B cell (primary cell): ENCODE measurements at places on chromosomes 13 and 19.

DNA sequence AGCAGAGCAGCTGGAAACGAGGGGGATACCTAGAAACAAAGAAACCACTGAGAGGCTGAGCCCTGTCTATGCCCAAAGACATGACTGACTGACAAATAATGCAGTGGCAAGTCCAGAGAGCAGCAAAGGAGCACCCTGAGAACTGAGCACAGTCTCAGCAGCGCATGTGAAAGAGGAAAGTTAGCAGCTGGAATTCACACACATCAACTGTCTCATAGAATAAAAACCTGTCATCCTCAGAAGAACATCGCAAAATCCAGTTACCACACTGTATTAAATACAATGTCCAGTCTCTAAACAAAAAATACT lies 24.1 kb upstream of the DLEU7 start:
- DNase-seq, result no peak

DNA sequence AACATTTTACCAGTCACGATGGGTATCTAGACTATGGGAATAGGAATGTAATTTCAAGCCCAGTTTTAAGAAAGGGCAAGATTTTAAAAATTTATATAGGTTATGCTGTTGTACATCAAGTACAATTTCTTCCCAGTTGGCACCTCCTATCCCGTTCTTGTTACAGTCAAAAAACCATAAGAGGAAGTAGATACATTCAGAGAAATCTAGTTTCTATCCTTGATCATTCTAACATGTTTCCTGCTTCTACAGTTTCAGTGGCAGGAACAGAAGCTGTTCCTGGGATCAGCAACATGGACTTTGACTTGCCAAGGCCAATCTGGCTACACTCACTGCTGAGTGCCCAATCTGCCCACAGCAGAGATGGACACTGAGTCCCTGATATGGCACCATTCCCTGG lies 14.7 kb upstream of the FPR3 start:
- no peak for DNase-seq

- DNase-seq, result no peak
These were observed 12.5 kb downstream of the PROSER1 start for GRCh38 chr13:39025433-39025839.

- no peak for DNase-seq
These were observed 32.4 kb downstream of the GPX4 start for GRCh38 chr19:1136201-1136600.

GRCh38 chr13:112769615-112770014 lies 79.8 kb downstream of the ATP11A start:
- no peak for DNase-seq

DNA sequence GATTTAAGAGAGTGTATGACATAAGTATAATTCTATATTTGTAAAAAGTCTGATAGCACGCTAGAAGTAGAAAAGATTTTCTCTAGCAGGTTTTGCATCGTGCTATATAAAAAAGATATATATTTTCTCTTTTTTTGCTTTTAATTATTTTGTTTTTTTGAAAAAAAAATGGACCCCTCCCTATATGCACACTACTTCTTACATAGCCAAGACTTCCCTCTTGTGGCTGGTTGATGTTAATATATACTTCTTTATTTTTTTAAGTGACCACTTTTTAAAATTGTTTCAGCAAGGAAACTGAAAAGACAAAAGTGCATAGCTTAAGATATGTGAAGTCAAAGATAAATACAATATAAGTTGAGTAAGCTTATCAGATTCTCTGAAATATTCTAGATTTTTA lies 1202.8 kb downstream of the DIAPH3 start:
- DNase-seq, result no peak

GRCh38 chr13:99987154-99988019 lies 5.8 kb downstream of the ZIC2 start:
- DNase-seq, result no peak

DNA sequence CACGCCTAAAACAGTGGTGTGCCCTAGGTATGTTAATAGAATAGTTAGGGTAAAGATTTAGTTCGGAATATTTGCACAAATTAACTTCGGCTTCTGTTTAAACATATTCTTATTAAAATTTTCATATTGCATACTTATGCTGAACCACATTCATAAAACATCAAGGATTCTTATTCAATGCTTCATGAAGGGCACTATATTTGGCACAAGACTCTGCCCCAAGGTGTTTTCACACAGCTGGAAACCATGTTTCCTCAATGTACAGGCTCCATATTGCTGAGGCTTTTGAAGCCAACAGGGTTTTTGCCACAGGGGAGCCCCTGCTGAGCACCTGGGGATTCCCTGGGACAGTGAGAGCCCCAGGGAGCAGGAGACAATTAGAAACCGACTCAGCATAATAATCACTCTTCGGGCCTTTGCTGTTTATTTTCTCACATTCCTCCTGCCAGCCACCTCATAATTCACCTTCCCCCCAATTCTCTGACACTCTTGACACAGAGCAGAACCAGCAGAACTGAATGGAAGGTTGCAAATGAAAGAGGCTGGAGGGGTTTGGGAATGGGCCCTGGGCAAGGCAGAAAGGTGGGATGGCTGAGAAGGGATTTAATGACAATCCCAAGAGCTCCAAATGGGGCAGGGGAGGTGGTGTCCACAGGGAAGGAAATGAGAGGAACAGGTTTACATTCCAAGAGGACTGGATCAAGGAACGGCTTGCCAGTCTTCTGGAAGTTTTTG lies 72.3 kb upstream of the POMP start:
- DNase-seq, result no peak

DNA sequence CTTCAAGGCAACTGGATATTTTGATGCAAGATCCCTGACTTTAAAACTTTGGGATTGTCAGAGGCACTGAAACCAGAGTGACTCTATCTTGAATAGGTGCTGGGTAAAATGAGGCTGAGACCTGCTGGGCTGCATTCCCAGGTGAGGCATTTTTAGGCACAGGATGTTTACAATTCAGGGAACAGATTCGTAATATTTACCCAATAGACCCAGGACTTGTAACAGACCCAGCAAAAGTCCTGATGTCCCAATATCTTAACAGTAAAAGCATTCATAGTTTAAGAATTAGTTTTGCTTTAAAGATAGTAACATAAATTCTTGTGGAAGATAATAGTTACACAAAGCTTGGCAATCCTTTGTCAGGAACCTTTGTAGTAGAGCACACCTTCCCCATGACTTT lies 166.2 kb downstream of the FGF14 start:
- no peak for DNase-seq

GRCh38 chr13:98103531-98103930 lies 39.4 kb upstream of the FARP1 start:
- DNase-seq, result no peak

DNA sequence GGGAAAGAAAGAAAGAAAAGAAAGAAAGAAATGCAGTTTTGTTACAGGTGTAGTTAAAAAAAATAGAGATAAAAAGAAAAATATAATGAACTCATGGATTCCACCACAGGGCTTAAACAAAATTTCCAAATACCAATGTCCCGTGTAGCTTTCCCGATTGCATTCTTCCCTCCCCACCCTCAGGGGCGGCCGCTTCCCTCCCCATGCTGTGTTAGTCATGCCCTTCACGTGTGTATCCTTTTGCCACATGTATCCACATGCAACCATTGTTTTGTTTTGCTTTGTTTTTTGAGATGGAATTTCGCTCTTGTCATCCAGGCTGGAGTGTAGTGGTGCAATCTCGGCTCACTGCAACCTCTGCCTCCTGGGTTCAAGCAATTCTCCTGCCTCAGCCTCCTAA lies 3.6 kb upstream of the KMT5C start:
- no peak for DNase-seq

DNA sequence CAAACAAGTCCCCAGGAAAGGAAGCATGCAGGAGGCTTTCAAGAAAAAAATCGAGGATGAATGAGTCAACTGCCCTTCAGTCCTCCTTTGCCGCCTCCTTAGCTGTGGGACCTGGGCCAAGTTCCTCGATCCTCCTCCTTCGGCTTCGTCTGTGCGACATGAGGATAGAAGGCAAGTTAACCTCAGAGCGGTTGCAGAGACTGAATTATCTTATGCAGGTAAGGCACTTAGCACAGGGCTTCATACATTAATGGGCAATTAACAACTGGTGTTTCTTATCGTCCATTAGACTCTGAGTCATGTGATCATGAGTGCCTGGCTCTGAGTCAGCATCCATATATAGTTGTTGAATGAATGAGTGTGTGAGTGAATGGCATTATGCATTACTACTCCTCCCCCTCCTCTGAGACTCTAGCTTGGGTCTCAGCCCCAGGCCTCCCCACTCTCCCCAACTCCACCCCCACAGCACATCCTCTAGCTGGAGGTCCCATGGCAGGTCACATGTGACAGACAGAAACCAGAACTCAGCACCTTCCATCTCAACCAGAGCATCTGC lies 1.6 kb upstream of the TTC9B start:
- no peak for DNase-seq

DNA sequence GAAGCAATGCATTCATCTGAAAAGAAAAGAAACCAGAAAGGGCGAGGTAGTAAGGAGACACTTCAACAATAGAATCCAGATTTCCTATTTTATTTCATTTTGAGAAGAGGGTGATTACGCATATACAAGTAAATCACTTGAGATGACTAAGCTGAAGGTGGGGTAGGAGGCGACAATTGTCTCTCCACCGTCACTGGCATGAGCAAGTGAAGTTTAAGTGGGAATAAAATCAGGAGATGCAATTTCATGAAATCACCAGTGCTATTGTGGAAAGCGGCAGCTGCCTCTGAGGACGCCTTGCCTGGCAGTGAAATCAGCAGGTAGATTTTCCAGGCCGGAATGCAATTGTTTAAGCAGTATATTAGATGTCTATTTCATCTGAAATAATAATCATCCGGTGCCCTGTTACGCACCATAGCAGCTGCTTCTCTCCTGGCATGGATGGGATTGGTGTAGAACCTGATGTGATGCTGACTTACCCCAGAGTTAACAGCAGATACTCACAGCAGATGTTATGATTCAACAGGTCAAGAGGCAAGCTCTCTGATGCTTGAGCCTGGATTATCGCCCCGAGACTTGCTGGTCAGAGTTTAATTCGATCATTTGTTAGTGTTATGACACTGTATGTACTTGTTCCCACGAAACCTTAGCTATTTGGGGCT lies 64.3 kb downstream of the RASL11A start:
- no peak for DNase-seq

GRCh38 chr13:39311619-39312018 lies 273.4 kb downstream of the NHLRC3 start:
- no peak for DNase-seq

DNA sequence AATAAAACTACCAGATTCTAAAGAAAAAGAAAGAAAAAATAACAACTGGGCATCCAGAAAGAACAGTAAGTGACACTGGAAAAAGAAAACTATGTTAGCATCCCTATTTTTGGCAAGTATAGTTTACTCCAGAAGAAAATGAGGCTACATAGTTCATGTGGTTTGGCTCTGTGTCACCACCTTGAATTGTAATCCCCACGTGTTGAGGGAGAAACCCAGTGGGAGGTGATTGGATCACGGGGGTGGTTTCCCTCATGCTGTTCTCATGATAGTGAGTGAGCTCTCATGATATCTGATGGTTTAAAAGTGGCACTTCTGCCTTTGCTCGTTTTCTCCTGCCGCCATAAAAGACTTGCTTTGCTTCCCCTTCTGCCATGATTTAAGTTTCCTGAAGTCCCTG lies 76.9 kb downstream of the ITGBL1 start:
- no peak for DNase-seq

DNA sequence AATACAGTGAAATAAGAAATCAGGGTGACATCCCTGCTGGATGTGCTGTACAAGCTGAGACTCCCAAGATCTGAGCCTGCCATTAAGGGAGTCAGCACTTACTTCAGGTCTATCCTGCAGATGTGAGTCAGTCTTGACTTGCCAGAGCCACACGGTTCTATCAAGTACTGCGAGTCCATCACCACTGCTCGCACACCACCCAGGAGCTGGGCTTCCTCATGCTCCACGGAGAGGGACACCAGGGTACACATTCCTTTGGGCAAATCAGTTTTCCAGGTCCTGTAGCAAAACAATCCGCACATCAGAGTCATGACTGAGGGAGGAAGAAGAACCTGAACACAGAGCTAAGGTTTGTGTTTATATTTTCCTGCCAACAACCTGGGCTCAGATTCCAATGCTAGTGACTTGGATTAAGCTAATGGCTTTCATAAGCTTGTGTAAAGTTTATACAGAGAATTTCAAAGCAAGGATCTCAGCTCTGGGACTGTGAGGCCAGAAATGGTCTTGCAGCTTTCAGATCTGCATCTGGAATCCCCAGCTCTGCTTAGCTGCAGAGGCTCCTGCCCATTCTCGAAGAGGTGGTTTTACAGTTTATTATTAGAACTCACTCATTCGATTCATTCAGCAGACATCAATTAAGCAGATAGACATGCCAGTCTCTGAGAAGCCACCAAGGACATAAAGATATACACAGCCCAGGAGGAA lies 90.6 kb downstream of the KL start:
- no peak for DNase-seq

DNA sequence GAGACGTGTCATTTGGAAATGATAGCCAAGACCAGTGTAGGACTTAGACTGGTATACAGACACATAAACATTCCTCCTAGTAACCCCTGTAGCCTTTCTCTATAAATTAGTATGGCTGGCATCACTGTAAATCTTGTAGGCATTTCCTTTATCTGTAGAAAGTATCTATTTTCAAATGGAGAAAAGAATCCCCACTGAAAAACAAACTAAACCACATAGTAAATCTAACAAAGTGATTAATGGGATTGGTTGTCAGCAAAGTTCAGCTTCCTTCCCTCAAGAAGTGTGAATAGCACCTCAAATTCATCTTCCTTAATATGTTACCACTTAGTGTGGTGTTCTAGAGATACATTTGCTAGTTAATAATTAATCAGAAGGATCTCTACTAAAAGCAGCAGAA lies 119.4 kb upstream of the NBEA start:
- DNase-seq, result no peak
